Naive thymus-derived CD8-positive, alpha-beta T cell (primary cell): ENCODE measurements at places on chromosomes 3 and 15. TPM values are rescaled to one million over a fixed set of nuclear protein-coding genes. Genes with fewer than 3 reads are reported as not detected.

GRCh38 chr3:126472277-126473006 is 3.2 kb downstream of the ZXDC start:
- no peak overlapping the region for H3K27ac ChIP-seq
- H3K4me3 ChIP-seq, result peak overlapping the region; percentile 79
- peaks cover 70% of the 10 kb centered on the region for H3K4me1 ChIP-seq

DNA sequence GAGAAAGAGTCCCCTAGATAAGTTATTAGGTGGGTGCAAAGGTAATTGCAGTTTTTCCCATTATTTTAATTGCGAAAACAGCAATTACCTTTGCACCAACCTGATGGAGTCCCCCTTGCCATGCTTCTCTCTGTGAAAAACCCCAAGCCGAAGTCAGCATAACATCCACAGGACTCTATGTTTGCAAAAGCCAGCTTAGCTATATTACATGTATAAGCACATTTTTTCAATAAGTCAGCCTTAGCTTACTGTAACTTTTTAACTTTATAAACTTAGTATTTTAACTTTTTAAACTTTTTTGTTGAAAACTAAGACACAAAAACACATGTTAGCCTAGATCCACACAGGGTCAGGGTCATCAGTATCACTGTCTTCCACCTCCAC is 21.4 kb upstream of the MUC20 start:
- no peak for DNase-seq
- H3K4me1 ChIP-seq, result peaks cover 2% of the 10 kb centered on the region
- no peaks in the 10 kb centered on the region for H3K36me3 ChIP-seq
- no peak overlapping the region for H3K27ac ChIP-seq

DNA sequence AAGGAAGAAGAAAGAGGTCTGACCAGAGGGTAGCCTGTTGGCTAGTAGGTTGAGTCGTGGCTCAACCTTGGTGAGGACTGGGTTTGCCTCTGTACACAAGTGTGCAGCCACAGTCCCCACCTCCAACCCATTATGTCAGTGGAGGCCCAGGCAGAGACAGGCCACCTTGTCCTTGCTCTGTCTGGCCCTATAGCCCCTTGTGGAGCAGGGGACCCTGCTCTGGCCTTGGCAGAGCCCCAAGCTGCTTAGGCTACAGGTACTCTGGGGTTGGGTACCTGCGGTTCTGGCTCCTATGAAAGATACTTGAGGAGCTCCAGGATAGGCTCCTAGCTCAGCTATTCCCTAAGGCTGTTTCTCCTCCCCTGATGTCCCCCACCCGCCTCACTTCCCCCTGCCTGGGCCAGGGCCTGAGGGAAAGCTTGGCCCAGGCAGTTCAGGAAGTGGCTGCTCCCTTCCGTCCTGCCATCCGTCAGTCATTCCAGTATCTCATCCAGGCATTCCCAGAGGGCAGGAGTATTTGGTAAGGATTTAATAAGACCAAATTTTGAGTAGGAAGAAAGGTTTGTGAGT is 44.0 kb downstream of the FGD5 start:
- no peaks in the 10 kb centered on the region for H3K4me1 ChIP-seq
- H3K36me3 ChIP-seq, result no peaks in the 10 kb centered on the region
- DNase-seq, result no peak
- peaks cover 2% of the 10 kb centered on the region for H3K27me3 ChIP-seq
- no peak overlapping the region for H3K4me3 ChIP-seq

The CKMT1B gene
- total RNA-seq, result not detected

- H3K27ac ChIP-seq, result no peak overlapping the region
- H3K36me3 ChIP-seq, result no peaks in the 10 kb centered on the region
- DNase-seq, result no peak
- H3K4me1 ChIP-seq, result no peaks in the 10 kb centered on the region
- no peak overlapping the region for H3K4me3 ChIP-seq
These were observed 109.8 kb downstream of the ASB7 start for GRCh38 chr15:100712226-100712625.

The ADAMTS7 gene
- 0.16 TPM for total RNA-seq

DNA sequence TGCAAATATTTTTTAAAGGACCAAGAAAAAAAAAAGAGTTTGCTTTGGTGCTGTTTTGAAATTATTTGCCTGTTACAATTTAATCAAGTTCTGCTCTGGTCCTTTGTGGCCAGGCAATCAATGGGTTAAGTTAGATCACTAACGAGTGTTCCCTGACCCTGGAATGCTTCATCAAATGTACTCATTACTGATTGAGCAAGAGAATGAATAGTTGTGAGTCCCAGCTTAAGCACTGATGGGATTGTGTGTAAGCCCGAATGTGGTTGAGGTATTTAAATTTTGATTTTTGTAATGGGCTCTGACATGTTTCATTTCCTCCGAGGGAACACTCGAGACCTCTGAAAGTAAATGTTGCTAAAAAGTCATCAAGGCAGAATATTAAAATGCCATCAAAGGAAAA is 699.1 kb downstream of the MCTP2 start:
- H3K4me3 ChIP-seq, result no peak overlapping the region
- no peaks in the 10 kb centered on the region for H3K36me3 ChIP-seq
- no peak overlapping the region for H3K27ac ChIP-seq
- H3K27me3 ChIP-seq, result peaks cover 8% of the 10 kb centered on the region

The GOLGA8S gene
- 0.63 TPM for total RNA-seq

DNA sequence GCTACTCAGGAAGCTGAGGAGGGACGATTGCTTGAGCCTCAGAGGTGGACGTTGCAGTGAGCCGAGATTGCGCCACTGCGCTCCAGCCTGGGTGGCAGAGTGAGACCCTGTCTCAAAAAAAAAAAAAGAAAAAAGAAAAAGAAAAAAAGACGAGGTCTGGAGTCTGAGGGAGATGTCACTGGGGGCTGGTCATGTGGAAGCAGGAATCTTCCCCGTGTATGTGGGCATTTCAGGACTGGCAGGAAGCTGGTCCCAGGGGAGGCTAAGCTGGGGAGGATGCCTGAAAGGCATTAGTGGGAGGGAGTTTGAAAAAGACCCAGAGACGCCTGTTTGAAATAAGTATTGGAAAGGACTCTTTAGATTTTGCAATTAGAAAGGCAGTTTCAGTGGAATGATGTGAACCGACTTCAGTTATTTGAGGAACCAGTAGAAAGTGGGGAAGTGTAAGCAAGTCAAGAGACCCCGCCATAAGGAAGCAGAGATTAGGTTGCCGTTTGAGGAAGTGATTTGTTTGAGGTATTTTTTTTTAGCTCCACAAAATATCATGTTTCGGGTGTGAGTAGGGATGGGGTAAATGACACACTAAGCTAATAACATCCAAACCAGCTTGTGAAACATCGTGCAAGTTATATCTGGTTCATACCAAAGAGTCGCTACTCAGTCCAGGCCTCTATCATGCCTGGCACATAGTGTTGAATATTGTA is 55.5 kb downstream of the ST6GAL1 start:
- H3K27ac ChIP-seq, result peak overlapping the region; percentile 31
- peaks cover 65% of the 10 kb centered on the region for H3K4me1 ChIP-seq
- no peak for DNase-seq
- H3K36me3 ChIP-seq, result peaks cover 31% of the 10 kb centered on the region
- H3K27me3 ChIP-seq, result no peaks in the 10 kb centered on the region
- H3K4me3 ChIP-seq, result no peak overlapping the region
